AG09319 (cell line): ENCODE measurements at places on chromosomes 6 and 20.

- DNase-seq = no peak
These were observed 105.0 kb downstream of the RNGTT start for GRCh38 chr6:88858455-88858854.

- DNase-seq = no peak
These were observed 205.3 kb downstream of the TENT5A start for GRCh38 chr6:81547149-81547548.

GRCh38 chr6:139586273-139586672 is 211.8 kb upstream of the CITED2 start:
- DNase-seq = no peak

DNA sequence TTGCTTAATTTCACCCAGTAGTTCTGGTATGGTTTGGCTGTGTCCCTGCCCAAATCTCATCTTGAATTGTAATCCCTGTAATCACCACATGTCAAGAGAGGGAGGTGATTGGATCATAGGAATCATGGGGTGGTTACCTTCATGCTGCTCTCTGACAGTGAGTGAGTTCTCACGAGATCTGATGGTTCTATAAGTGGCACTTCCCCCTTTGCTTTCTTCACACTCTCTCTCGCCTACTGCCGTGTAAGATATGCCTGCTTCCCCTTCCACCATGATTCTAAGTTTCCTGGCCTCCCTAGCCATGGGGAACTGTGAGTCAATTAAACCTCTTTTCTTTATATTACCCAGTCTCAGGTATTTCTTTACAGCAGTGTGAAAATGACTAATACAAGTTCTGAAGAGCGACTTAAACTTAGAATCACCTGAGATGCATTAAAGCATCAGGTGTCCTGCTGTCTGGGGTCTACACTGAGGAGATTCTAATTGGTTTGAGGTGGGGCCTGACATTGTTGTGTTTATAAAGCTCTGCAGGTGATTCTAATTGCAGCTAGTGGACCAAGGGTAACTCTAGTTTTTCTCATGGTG is 82.1 kb upstream of the DTNBP1 start:
- DNase-seq = no peak

- no peak for DNase-seq
These were observed 3.6 kb upstream of the CDKN1A start for GRCh38 chr6:36674942-36675341.

DNA sequence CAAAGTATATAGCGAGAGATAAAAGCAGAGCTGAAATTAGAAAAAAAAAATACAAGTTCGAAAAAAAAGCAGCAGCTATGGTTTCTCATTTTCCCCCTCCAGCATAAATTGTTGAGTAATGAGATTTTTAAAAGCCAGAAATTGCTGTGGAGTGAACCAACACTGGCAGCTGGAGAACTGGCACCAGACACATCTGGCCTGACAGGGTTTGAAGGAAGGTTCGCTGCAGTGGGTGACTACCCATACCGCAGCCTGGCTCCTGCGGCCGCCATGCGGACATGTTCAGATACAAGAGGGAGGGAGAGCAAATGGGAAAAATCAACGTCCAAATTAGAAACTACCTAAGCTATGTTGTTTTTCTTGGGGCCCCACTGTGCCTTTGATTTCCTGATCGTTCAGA is 3.3 kb downstream of the APCDD1L start:
- no peak for DNase-seq

GRCh38 chr6:83862776-83863471 is 3.4 kb downstream of the CYB5R4 start:
- DNase-seq = no peak
